ENCODE measurements at places on chromosomes 5 and 9. TPM values are rescaled to one million over a fixed set of nuclear protein-coding genes. Genes with fewer than 3 reads are reported as not detected.

- no peak for DNase-seq
These were observed 54.6 kb downstream of the AHRR start for GRCh38 chr5:375921-376798.

DNA sequence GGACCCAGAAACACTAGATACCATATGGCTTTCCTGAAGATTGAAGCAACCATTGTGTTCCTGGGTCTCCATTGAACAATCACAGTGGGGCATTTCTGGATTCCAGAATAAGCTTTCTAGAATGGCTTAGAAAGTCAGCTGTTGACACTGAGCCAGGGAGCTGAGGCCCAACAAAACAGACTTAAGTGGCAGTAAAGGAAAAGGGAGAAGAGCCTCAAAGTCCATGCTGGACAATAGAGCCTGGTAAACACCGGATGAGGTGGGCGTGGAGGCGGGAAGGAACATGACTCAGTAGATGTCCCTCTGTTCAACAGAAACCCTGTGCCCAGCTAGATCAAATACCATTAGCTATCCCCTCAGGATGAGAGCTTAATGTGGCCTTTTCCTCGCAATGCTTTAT is 14.8 kb downstream of the SPARC start:
- no peak for DNase-seq

- no peak for DNase-seq
These were observed 75.8 kb upstream of the SARDH start for GRCh38 chr9:133813749-133814585.

DNA sequence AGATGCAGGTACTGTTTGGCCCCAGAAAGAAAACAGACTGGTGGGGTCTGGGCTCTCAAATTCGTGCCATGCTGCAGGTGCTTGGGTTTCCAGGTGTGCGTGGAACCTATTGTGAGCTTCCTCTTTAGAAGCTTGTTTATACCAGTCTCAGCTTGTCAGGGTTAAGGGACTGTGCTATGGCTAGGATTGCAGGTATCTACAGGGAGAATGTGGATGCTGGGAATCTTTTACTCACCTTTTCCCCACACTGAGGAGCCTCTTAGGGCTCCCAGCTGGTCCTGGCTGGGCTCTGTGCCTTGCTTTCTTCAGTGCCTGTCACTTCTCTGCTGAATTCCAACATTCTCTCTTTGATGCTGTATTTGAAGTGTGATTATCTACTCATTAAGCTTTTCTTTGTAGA is 111.8 kb downstream of the WDR70 start:
- DNase-seq = no peak

DNA sequence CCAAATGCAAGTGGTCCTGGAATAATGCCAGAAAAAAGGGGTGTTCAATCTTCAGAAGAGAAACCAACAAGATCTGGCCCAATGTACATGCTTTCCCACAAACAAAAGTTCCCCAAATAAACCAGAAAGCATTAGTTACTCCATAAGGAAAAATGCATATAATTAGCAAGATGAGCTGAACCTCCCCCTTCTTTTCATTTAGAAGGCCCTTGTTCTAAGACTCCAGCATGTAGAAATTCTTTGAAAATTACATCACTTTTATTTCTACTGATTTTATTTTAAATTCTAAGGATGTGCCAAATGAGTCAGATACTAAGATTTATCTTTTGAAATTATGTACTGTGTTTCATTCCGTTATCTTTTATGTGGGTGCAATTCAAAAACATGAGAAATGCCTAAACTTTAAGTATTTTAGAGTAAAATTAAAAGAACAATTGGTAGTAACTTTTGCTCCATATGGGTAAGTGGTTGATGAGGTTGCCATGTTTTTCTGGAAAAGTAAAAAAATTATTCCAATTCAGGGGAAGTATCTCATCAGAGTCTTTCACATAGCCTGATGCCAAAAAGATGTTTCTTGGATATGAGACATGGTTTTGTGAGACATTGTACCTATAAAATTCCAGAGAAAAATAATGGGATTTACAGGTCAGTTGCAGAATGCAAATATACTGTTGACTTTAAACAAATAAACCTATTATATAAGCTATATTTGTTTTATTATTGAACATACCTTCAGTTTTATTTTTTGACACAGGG is 106.5 kb upstream of the CCDC112 start:
- DNase-seq = no peak

DNA sequence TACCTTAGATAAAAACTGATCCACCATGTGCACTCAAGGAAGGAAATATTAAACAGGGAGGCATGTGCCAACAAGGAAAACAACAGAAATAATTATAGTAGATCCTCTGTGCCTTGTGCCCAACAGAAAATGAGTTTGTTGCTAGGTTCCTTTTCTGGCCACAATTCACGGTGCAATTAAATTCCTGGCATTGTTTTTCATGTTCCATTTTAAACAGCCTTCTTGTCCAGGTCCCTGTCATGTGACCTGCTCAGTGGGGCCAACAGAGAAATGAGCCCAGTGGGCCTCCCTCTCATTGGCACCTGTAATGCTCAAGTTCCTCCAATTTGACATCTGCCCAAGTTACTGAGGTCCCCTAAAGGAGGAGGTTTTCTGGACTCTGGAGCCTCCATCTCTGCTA is 56.5 kb downstream of the SPOCK1 start:
- DNase-seq = no peak

- DNase-seq = no peak
These were observed 28.4 kb downstream of the ANKS6 start for GRCh38 chr9:98767915-98768314.

DNA sequence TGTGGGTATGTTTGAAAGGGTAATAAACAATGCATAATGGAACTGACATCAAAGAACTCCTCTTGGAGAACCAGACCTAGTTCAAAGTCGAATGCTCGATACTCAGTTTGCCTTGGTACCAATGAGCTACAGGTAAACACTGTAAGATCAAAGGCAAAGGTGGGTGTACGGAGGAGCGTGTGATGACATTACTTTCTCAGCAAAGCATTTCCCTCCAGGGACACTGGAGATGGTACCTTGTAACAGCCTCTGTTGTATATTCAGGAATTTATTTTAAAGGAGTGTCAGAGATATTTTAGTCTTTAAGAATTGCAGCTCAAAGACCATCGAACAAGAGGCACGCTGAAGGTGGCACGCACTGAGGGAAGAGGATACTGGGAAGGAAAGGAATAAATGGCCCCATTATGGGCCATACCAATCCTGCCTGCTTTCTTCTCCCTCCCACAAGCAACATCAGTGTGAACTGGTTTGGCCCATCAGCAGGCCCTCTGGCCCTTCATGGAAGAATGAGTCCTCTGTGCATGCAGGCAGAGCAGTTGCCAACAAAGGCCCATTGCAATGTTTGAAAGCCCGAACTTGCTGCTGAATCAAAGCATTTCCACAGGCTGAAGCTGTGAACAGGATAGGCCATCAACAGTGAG is 410.2 kb downstream of the ACTL7B start:
- DNase-seq = no peak

HSPB3 gene
- not detected for polyA plus RNA-seq

MPDZ gene
- not detected for polyA plus RNA-seq

PCDHB15 gene
- polyA plus RNA-seq = not detected

SLC34A1 gene
- polyA plus RNA-seq = not detected

FAM221B gene
- polyA plus RNA-seq = not detected
